ENCODE measurements at places on chromosomes 11 and 22.

- no peak for DNase-seq
Measured at GRCh38 chr11:133929401-133930052, 27.2 kb downstream of the IGSF9B start.

DNA sequence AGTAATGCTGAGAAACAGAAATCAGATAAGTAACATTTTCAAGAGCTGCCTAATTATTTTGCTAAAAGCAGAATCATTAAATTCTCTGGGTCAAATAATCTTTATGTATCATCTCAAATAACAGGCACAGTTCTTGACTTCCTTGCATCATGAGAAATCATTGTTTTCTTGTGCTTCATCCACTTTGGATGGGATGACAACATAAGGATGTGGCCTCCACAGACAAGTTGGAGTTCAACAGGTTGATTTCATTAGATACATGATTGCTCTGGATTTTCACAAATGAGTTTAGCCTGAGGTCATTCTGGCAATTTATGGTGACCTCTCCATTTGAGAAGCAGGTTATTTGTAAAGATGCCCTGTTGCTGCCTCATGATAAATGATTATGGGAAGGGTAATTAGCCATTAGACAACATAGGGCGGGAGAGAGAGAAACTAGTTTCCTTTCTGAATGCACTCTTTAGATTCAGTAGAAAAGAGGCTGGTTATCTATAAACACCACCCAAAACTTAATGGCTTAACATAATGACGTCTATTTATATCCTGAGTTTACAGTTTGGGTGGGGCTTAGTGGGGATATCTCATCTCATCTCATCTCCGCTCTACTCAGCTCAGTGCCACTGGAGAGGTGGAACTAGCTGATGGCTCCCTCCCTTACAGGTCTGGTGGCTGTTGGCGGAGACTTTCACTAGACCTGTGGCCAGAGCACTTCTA is 35.0 kb upstream of the ADORA2A start:
- DNase-seq = no peak

GRCh38 chr11:32334822-32335221 is 100.5 kb downstream of the WT1 start:
- no peak for DNase-seq

DNA sequence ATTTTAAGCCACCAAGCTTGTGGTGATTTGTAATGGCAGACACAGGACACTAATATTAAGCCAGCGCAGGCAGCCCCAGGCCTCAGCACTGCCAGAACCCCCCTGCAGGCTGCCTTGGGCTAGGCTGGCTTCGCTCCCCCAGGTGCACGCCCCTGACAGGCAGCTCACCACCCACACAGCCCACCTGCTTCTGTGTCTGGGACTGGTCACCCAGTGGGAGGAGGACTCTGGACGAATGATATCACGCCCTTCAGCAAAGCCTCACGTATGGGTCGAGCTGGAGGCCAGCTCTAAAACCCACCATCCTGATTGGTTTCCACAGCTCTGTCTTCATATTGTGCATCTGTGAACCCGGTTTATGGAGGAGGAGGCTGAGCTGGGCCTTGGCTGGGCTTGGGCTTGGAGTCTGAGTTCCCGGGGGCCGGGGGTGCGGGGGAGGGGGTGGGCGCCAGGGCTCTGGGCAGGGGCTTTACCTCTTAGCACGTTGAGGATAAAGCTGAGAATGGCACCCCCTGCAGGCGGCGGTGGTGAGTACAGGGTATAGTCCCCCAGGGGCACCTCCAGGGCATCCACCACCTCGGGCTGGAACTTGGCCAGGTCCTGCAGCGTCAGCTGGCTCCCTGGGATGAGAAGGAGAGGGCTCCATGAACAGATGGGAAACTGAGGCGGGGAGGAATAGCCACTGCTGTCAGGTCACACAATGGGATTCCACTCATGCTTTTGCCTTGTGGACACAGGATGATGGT is 13.8 kb downstream of the GGT5 start:
- DNase-seq = no peak

DNA sequence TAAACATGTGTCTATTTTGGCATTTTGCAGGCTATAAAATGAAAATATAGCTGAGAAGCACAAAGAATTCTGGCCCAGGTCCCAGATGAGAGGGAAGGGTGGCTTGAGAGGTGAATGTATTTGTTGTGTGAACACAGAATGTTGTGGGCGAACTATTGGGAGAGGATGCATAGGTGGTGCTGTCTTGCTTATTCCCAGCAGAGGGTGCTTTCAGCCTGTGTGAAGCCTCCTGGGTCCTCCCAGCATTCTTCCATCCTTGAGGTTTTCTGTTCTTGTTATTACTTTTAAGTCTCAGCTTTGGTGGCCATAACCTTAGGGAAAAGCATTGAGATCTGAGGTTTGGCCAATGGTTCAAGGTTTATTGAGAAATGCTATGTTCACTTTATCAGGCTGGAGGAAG is 108.7 kb upstream of the SNX19 start:
- DNase-seq = no peak

GRCh38 chr11:643366-643765 is 6.3 kb downstream of the DRD4 start:
- DNase-seq = no peak

DNA sequence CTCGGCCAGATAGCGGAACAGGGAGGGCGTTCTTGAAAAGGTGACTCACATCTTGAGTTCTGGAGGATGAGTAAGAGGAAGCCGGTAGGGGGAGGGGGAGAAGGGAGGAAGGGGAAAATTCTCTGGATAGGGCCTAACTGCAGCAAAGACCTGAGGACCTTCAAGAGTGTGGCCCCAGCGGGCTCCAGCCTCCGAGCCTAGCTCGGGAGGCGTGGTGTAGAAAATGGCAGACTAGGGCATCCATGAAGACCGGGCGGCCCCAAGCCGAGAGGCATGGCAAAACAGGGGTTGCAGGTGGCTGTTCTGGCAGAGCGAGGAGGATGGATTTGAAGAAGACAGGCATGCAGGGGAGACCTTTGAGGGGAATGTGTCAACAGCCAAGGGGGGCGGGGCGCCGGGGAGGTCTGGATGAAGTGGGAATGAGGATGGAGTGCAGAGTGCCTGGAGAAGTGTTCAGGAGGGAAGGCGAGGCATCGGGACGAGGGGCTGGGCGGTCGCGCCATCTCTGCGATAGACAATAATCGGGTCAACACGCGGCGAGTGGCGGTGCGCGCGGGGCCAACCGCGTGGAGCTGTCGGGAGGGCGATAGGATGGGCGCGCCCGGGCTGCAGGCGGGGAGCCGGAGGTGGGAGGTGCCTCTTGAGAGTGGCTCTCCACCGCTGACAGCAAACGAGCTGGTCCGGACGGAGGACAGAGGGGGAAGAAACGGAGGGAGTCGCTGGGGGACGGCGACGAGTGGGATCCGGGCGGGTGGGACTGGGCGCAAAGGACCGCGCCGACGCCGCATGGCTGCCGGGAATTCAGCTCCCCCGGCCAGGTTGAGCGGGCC is 40.0 kb upstream of the CREB3L1 start:
- DNase-seq = peak; percentile 51

Data from AG09319 (cell line).